ENCODE measurements at places on chromosomes 12 and 14.

GRCh38 chr12:47803191-47803875, 16.4 kb downstream of the HDAC7 start:
- no peak for DNase-seq

DNA sequence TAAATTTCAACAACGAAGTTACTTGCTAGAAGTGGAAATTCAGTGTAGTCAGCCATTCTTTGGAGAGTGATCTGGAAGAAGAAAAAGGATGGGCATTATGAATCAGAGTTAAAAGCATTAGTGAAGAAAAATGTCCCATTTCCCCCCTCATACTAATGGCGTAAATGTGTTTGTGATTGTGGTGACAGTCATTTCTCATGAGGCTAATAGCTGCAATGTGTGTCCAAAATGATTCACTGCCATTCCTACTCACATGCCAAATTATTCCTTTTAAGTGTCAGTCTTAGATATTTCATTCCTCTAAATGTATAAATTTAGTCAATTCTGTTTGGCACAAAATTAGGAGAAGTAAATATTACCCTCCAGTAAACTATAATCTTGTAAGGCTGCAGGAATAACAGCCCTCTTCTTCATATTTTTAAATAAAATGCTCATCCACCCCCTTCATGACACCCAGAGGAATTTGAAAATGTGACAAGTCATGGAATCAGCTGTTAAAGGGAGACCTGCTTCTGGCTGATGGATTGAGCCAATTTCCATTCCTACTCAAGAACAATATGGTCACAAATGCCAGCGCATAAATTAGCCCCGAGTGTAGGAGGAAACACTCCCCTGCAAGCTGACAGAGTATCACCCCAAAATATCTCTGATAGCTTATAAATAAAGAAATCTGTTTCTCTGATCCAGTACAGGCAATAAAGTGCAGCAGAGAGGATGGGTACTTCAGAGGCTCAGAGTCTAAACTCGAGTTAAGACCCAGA, 912.3 kb upstream of the SEL1L start:
- no peak for DNase-seq

DNA sequence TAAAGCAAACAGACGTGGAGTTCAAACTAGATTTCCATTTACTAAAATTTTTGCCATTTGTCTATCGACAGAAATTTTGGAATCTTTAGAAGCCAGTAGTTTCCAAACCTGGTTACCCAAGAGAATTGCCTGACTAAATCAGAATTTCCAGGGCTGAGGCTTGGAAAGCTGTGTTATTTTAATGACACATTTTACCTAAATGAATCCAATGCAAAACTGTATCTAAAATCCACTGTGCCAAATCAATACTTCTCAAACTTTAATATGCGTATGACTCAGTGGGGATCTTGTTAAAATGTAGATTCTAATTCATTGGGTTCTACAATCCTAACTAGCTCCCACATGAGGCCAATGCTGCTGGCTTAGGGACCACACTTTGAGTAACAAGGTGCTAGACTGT, 35.0 kb upstream of the TC2N start:
- no peak for DNase-seq

GRCh38 chr12:62668782-62669181, 202.2 kb downstream of the MON2 start:
- no peak for DNase-seq

DNA sequence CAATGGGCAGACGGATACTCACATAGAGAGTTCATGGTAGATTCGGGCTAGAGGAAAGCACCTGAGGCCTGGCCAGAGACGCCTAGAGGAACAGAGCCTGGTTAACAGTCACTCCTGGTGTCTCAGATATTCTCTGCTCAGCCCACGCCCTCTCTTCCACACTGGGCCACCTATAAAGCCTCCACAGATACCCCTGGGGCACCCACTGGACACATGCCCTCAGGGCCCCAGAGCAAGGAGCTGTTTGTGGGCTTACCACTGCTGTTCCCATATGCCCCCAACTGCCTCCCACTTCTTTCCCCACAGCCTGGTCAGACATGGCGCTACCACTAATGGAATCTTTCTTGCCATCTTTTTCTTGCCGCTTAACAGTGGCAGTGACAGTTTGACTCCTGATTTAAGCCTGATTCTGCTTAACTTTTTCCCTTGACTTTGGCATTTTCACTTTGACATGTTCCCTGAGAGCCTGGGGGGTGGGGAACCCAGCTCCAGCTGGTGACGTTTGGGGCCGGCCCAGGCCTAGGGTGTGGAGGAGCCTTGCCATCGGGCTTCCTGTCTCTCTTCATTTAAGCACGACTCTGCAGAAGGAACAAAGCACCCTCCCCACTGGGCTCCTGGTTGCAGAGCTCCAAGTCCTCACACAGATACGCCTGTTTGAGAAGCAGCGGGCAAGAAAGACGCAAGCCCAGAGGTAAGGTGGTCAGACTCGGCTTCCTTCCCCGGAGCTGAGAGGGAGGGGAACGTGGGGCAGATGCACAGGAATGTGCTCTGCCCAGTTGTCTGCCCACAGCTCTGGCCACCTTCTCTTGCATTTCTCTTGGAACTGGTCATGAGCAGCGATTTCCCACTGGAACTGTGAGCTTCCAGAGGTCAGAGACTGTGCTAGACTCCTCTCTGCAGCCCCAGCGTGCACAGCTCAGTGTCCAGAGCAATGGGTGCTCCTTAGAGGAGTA, at the start of gene CD4:
Gene CD4 (plus strand): TSS at position 557 of the 953 bp plus-strand sequence. CDS start 10,611 bp downstream, outside the sequence.
- no peak for DNase-seq

- peak; percentile 57 for DNase-seq
These were observed 464.0 kb downstream of the RAD51B start for GRCh38 chr14:68283378-68284123.

DNA sequence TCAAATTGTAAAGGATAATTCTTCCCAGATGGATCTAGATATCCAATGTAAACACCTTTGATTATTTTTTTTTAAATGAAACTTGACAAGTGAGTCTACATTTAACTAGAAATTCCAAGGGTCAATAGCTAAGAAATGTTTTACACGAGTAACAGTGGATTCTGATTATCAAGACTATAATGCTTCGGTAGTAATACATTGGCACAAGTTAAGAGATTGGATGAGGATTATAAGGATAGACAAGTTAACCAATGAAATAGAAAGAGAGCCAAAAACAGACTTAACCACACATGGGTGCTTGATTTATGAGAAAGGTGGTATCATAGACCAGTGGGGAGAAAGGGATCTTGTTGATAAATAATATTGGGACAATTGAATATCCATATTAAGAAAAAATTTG, 40.3 kb upstream of the PCED1B start:
- DNase-seq: no peak

GRCh38 chr14:24274101-24274543, 2.7 kb upstream of the RABGGTA start:
- no peak for DNase-seq

DNA sequence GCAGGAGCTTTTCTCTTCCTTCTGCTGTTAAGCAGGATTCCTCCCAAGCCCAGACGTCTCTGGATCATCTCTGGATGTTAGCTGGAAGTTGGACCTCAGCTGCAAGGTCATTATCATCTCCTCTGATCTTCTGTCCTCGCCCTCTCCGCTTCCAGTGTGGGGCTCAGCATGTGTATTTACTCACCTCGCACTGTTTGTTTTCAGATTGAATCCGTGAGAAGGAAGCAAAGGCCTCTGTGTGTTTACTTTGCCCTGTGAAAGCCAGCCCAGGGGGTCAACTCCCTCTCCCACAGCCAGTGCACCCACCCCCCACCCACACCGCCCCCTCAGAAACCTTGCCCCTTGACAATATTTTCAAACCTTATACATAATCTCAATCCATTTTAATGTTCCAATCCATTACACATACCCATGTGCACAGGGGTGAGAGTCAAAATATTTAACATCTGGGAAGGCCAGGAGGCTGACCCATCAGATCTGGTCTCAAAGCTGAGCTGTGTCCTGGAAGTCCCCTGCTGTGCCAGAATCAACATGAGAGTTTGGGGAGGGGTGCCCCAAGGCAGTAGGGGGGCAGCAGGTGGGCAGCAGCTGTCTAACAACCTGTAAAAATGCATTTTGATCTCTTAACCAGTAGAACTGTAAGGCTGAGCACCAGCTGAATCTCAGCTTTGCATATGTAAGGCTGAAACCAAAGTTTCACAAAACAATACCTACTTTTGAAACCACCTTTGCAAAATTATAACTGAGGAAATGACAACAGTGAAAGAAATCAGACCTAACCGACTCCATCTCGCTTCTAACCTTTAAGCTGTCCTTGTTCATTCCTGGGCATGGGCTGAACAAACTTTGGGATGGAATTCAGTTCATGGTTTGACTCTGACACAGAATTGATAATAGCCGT, 157.9 kb downstream of the ZNF664 start:
- no peak for DNase-seq

- DNase-seq: no peak
These were observed 155.4 kb downstream of the C12orf75 start for GRCh38 chr12:105485921-105486320.

GRCh38 chr14:53954551-53955228, 1.9 kb downstream of the BMP4 start:
- no peak for DNase-seq

- DNase-seq: no peak
These were observed 10.5 kb downstream of the PLD4 start for GRCh38 chr14:104935026-104935650.

DNA sequence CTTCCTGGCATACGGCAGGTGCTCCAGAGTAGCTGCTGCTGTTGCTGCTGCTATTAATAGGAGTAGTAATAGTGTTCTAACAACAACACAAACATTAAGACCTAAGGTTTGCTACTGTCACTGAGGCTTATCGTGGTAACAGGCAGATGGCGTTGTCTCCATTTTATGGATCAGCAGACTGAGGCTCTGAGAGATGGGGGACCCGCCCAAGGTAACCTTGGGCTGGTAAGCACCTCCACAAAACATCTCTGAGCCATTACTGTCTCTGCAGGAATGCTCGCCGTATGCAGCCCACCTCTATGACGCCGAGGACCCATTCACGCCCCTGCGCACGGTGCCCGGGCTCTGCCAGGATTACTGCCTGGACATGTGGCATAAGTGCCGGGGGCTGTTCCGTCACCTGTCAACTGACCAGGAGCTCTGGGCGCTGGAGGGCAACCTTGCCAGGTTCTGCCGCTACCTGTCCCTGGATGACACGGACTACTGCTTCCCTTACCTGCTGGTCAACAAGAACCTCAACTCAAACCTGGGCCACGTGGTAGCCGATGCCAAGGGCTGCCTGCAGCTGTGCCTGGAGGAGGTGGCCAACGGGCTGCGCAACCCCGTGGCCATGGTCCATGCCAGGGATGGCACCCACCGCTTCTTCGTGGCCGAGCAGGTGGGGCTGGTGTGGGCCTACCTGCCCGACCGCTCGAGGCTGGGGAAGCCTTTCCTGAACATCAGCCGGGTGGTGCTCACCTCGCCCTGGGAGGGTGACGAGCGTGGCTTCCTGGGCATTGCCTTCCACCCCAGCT, 7.2 kb downstream of the HHIPL1 start:
- DNase-seq: no peak

DNA sequence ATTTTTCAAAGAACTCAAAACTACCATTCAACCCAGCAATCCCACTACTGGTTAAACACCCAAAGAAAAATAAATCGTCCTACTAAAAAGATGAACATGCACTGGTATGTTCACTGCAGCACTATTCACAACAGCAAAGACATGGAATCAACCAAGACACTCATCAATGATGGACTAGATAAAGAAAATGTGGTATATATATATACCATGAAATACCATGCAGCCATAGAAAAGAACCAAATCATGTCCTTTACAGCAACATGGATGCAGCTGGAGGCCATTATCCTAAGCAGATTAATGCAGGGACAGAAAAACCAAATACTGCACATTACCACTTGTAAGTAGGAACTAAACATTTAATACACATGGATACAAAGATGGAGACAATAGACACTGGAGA, 3.8 kb upstream of the ANO6 start:
- no peak for DNase-seq

DNA sequence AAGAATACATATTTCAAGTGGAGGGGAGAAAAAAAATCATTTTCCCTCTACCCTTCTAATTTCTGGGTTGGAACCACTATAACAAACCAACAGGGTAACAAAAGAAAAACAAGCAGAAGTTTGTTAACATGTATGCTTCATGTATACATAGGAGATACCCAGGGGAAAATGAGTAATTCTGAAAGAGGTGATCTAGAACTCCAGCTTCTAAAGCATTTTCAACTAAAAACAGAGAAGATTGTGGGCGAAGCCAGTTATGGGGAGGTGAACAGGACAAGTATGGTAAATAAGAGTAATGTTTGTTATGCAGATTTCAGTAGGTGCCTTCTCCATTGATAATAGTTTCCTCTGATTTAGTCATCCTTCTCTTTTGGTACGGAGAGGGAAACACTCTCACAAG, 16.7 kb downstream of the FNTB start:
- no peak for DNase-seq

DNA sequence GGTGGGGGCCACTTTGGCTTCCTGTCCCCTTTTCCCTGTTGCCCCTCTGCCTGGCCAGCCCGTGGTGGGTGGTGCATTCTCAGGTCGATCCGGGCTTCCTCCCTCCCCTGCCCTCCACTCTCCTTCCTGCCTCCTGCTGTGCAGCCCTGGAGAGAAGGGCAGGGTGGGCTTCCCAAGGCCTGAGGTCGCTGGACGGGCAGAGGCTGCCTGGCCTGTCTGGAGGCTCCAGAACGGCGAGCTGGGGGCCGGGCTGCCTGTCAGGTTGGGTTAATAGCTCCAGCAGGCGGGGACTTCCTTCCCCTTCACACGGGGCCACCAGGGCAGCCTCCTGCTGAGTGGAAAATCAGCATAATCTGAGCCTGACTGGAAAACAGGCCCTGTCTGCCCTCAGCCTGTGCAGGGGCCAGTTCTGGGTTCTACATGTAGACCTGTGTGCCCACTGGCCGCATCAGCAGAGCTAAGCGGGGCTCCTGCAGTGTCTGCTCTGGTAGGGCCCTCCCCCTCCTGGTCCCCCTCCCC, 11.3 kb downstream of the KIF26A start:
- no peak for DNase-seq

GRCh38 chr14:95341564-95341963, 21.9 kb upstream of the CLMN start:
- no peak for DNase-seq

DNA sequence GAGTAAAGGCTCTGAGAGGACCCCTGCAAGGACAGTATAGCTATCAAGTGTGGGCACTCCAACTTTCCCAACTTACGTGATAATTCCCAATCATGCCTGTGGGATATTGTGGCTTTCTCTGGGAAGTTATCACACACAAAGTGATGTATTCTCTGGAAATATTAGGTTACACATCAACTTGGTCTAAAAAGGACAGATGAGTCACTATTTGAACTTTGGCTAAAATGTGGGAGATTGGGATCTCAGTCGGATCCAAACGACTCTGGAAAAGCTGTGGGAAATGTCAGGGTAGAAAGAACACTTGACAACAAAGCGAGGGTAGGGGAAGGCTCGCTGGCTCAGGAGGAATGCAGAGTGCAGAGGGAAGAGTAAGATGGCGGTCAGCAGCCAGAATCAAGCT, 1048.9 kb downstream of the BCL11B start:
- DNase-seq: no peak
